ENCODE measurements at places on chromosomes 16 and 17.
A peak's percentile ranks its signal among the peaks of the same experiment; 100 is the strongest.

DNA sequence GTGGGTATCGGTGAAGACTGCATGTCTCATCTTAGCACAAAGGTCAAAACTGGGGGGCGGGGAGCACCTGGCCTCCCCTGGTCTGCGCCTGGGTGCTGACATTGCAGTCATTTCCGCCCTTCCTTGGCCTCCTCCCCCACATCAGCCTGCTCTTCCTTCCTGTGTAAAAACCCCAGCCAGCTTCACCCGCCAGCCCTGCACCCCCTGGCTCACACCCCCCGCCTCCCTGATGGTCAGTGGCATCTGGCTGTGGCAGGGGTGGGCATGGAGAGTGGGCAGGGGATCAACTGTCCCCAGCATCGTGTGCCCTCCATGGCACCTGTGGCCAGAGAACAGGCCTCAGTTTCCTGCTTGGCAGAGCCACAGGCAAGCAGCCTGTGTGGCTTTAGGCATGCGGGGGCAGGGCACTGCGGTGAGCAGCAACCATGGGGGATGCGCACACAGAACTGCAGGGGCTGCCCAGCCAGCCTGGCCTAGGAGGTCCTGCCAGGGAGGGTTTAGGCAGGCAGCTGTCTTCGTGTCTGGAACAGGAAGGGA lies 26.5 kb upstream of the LASP1NB start:
- no peak for DNase-seq

GRCh38 chr16:27404163-27404823 lies 2.3 kb downstream of the IL21R start:
- DNase-seq, result no peak

GRCh38 chr17:39820541-39820940 lies 43.6 kb downstream of the IKZF3 start:
- no peak for DNase-seq

DNA sequence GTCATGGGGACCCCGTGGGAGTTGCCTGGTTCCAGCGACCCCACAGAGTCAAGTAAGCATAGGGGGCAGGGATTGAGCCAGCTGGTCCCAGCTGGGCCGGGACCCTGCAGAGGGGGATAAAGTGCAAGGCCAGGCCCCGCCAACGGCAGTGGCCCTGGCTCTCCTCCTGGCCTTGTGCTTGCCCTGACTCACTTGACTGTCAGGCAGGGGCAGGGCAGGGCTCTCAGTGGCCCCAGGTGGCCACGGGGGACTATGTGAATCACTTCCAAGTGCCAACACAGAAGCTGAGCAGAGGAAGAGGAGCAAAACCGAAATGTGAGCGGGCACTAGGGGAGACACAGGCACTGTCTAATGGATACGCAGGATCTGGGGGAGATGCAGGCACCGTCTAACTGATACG lies 21.6 kb upstream of the NCBP3 start:
- no peak for DNase-seq

DNA sequence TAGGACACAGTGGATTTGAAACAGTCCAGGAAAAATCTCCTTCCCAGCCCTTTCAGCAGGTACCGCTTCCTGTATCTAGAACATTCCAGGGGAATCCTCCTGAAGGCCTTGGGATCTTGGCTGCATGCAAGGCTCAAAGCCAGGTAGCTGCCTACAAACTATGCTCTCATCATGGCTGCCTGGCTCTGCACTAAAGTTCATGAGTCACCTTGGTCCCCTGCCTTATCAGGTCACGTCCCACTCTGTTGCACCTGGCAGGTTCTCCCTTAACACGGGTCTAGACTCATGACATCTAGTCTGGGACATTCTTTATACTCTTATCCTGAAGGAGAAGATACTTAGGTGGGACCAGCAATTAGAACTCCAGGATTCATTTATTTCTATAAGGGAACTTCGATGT lies 15.8 kb downstream of the FA2H start:
- no peak for DNase-seq

DNA sequence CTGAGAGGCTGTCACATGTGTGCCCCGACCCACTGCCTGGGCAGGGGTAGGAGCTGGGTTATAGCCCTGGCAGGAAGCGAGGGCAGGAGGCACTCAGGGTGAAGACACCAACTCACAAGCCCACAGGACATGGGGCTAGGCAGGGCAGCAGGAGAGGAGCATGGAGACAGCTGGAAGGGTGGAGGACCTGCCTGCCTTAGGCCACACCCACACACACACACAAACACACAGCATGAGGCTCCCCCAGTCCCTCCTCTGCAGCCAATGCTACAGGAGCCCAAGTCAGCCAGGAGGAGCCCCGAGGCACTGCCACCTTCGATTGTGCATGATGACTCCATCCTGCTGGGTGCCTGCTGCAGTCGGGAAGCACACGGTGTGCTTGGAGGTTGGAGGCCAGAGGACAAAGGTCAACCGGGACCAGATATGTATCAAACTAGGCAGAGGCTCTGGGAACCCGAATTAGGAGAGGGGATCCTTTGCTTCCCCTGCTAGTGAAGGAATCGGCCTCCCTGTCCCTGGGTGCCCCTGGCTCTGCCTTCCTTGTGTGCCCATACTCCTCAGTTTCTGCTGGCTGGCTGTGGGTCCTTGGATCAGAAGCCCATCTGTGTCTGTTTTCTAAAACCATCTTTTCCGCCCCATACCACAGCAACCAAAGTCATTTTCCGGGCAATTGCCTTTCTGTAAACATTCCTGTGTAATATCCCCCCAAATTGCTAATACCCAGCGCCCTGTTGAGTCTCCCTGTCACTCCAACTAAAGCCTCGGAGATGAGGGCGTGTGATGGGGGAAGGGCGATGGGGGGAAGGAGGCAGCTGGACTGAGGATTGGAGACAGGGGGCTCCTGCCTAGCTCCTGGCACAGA lies 20.5 kb downstream of the SRCIN1 start:
- no peak for DNase-seq

DNA sequence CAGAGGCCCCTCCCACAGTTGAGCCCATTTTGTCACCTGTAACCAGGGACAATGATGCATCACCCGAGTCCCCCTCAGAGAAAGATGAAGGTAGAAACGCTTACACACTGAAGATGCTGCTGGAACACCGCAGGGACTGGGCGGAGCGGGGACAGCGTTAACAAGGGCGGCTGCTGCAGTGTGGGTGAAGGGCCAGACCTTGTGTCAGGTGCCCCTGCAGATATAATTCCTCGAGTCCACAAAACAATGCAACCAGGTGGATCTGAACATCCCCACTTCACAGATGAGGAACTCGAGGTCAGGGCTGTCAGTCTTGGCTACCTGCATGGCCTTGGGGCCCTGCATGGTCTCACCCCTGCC lies 6.3 kb upstream of the MAPK7 start:
- no peak for DNase-seq

DNA sequence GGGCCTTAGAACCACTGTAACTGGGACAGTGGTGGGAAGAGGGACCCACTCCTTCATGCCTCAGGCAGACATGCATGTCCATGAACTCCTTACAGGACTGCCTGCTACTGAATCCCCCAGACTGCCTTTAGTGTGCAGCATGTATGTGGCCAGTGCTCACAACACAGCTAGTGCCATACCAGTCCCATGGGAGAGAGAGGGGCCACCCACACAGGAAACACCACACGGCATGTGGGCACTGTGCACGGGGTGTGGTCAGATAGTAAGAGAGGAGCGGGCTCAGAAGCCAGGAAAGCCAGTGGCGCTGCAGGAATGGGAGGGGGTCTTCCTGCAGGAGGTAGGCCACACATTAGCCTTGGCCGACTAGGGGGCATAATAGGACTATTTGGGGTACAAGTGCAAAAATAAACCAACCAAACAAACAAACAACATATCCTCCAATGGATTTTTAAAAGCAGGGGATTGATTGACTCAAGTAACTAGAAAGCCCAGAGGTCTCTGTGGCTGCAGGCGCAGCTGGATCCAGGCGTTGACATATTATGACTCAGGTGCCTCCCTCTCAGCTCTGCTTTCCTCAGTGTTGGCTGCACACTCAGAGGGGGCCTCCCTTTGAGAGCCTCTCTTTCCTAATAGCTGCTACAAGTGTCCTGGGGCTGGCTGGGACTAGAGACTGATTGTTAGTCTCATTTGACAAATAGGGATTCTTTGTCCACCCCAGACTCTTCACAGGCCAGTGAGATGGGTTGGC lies 104.4 kb downstream of the AMFR start:
- DNase-seq, result no peak

DNA sequence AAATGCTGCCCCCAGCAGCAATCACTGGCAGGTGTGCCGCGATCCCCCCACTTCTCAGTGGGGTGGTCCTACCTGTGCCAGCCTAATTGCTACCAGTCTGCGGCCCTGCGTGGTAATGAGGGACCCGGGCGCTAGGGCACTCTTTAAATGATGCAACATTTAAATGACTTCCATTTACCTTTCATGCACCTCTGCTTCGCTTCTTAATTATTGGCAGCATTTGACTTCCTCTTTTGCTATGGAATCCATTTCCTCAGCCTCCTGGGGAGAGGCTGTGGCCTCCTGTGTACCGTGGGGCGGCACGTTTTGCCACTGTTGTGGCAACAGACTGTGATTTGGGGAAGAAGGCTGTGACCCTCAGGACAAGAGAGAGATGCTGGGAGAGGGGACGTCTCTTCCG lies 86.1 kb downstream of the RPA1 start:
- DNase-seq, result no peak

DNA sequence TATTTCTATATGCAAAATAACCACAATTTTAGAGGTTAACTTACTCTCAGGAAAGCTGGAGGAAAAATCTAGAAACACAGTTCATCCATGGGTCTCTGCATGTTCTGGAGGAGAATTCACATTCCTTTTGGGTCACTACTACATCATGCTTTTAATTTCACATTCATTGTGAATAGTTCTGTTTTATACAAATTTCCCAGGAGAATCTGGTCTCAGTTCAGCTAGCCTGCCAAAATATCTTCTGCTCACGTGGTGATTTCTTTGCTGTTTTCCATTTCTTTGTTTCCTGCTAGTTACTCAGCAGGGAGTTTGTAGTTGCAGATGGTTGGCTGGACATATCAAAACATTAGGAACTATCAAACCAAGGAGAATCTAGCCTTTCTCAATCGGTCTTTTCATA lies at the start of gene ABCA9:
Gene ABCA9 (minus strand): TSS at position 106 of the 400 bp plus-strand sequence. CDS start 9,801 bp downstream, outside the sequence.
- DNase-seq, result peak; percentile 69

DNA sequence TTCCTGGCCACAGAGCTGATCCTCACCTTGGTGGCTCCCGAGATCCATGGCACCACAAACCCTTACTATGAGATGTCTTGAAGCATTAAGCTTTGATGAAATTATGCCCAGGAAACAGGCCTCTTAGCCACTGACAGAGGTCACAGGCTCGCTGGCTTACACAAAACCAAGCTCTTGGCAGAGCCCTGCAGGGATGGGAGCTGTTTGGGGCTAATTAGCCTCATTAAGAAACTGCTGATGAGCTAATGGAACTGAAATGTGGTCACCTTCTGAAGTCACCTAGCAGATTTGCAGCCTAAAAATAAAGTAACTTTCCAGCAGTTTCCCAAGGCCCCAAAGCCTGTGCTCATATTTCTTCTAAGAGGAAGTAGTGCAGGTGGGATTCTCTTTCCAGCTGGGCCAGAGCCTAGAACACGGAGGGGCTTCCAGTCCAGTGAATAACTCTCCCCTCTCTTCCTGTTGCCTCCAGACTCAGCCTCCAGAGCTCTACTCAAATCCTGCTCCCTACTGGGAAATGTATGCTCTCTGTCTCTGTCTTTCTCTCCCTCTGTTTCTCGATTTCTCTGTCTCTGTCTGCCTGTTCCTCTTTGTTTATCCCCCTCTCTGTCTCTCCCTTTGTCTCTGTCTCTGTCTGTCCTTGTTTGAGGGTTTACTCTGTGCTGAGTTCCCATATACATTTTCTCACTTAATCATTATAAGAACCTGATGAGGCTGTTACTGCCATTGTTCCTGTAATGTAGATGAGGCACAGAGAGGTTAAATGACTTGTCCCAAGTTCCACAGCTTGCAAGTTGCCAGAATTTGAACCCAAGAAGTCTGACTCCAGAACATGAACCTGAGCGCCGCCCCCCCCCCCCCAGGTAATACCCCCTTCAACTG lies 338.9 kb downstream of the CA10 start:
- no peak for DNase-seq

GRCh38 chr16:48011878-48012658 lies 143.7 kb downstream of the ABCC12 start:
- DNase-seq, result no peak

DNA sequence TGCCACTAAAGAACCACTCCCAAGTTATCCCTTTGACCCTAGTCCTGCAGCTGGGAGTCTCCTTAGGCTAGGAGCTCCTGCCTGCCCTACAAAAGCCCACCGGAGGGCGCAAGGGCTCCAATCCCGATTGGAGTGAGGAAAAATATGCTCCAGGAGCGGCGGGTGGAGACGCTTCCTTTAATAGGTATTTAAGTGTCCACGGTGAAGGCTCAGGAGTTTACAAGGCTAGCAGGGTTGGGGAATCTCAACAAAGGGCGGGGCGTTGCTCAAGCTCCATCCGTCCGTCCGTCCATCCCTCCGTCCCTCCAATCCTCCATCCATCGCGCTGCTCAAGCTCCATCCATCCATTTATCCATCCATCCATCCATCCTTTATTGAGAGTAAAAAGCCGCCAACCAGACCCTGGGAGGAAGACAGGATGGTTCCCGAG lies 556 bp upstream of the SPNS1 start:
- DNase-seq, result peak; percentile 76

- DNase-seq, result no peak
These were observed 11.3 kb downstream of the AXIN2 start for GRCh38 chr17:65550075-65550662.

GRCh38 chr16:86572041-86572521 lies 5.5 kb downstream of the FOXC2 start:
- no peak for DNase-seq

DNA sequence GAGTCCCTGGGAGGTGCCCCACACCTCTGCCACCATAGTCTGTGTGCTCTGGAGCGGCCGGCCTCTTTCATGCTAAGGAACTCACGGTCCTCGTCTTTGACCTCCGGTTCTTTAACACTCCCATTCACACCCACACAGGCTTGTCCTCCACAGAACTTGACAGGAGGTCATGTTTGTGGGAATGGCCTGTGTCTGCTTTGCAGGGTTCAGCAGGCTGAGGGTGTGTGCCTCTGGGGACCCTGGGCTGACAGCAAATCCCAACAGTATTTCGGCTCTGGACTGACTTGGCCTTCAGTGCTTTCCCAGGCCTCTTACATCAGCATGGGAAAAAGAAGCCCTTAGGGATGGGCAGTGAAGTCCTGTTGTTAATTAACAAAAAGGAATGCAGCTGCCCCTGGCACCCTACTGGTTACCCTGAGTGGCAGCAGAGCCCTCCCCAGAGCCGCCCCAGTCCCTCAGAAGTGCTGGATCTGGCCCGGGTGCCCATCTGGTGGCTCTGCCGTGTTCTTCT lies 35.4 kb upstream of the ADORA2B start:
- DNase-seq, result no peak

- DNase-seq, result no peak
These were observed 3.3 kb downstream of the HERPUD1 start for GRCh38 chr16:56935201-56935600.

DNA sequence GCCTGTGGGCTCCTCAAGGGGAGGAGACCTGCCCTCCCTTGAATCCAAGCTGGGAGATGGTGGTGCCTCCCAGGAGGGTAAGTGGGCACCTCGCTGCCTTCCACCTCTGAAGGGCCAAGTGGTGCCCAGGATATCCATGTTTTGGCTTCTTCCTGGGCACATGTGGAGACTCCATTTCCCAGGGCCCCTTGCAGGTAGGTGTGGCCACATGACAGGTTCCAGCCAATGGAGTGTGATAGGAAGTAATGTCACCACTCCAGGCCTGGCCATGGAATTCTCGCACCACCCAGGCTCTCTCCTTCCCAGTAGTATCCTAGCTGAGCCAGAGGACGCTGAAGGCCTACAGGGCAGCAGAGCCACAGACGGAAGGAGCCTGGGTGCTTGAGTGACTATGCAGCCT lies 17.6 kb upstream of the PEMT start:
- DNase-seq, result no peak

GRCh38 chr17:32859857-32860525 lies 16.9 kb downstream of the MYO1D start:
- no peak for DNase-seq

Measured in AG20443 (cell line).